ENCODE measurements at places on chromosomes 6 and 20. TPM values are rescaled to one million over a fixed set of nuclear protein-coding genes. Genes with fewer than 3 reads are reported as not detected.

BRPF3 gene
- 36.1 TPM for total RNA-seq

SLA2 gene
- 0.50 TPM for total RNA-seq

TBC1D32 gene
- 27.1 TPM for total RNA-seq

CCN6 gene
- total RNA-seq = not detected

ASIP gene
- total RNA-seq = not detected

PGC gene
- total RNA-seq = not detected

SRMS gene
- not detected for total RNA-seq

SOX18 gene
- total RNA-seq = 11.3 TPM

OPRL1 gene
- total RNA-seq = 0.78 TPM

DYNLT2 gene
- 2.9 TPM for total RNA-seq

STMND1 gene
- not detected for total RNA-seq
